ENCODE measurements at places on chromosomes 5 and 9.

DNA sequence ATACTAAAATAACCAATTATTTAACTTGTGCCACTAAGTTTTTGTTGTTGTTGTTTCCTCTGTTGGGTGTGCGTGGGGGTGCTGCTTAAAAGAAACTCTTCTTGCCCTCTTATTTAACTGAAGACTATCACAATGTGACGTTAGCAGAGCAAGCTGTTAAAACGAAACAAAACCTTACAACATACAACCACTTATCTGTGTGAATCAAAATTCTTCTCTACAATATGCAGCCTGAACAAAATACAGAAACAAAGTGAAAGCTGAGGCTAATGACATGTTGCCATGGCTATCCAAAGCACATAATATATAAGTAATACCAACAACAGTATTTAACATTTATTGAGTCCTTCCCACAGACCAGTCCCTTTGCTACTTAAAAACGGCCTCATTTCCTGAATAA, 291.0 kb downstream of the FBXL17 start:
- no peak for DNase-seq

- DNase-seq: no peak
Observed at GRCh38 chr5:150729859-150730258, 29.0 kb downstream of the DCTN4 start.

DNA sequence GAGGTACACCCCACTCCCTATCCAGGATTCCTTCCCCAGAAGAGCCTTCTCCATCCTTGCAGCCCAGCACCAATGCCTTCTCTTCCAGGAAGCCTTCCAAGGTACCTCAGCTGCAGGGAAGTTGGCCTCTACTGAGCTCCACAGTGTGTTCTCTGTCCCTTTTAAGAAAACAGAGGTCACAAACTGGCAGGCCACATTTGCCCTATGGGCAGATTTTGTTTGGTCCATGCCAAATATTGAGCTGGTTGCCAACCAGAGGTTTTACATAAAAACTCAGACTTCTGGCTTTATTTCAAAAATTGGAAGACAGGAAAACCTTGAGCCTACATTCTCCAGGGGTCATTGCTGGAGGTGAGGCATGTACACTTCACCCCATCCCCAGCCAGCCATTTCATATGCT, 9.0 kb upstream of the NDST1 start:
- DNase-seq: peak; percentile 38

DNA sequence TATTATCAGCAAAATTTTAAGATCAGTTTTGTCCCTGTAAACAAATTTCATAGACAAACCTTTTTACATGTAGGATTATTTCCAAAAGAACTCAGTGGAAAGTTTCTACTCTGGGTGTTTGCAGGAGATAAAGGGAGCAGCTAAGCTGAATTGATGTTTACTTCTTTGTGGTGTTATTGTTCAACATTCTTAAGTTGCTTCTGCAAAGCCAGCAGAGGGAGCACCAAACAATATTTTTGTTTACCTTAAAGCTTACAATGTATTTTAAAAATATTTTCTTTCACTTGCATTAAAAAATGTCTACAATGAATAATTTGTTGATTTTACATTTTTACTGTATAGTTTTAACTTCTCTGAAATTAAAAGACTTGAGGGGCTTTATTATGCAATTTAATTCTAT, 135.4 kb downstream of the ATG10 start:
- DNase-seq: peak; percentile 19

GRCh38 chr5:53871775-53872174, 311.3 kb downstream of the NDUFS4 start:
- no peak for DNase-seq

GRCh38 chr5:82408033-82408432, 129.9 kb upstream of the RPS23 start:
- DNase-seq: no peak

GRCh38 chr9:101572316-101572715, 22.5 kb downstream of the PPP3R2 start:
- no peak for DNase-seq

DNA sequence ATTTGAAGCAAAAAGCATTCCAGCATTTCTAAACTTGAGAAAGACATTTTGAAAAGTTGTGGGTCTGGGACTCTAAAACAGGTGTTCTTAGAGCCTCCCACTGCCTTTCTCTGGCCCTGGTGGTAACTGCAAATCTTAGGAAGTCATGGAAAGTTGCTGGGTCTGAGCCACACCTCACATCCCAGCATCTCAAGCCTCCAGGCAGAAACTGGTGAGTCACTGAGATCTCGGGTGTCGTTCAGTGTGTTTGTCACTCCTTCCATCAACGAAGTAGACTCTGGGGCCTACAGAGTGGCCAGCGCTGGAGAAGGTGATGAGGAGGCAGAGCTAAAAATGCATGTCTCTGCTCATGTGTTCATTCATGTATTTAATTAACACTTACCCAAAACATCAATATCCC, 59.6 kb upstream of the C5orf58 start:
- DNase-seq: peak; percentile 93

DNA sequence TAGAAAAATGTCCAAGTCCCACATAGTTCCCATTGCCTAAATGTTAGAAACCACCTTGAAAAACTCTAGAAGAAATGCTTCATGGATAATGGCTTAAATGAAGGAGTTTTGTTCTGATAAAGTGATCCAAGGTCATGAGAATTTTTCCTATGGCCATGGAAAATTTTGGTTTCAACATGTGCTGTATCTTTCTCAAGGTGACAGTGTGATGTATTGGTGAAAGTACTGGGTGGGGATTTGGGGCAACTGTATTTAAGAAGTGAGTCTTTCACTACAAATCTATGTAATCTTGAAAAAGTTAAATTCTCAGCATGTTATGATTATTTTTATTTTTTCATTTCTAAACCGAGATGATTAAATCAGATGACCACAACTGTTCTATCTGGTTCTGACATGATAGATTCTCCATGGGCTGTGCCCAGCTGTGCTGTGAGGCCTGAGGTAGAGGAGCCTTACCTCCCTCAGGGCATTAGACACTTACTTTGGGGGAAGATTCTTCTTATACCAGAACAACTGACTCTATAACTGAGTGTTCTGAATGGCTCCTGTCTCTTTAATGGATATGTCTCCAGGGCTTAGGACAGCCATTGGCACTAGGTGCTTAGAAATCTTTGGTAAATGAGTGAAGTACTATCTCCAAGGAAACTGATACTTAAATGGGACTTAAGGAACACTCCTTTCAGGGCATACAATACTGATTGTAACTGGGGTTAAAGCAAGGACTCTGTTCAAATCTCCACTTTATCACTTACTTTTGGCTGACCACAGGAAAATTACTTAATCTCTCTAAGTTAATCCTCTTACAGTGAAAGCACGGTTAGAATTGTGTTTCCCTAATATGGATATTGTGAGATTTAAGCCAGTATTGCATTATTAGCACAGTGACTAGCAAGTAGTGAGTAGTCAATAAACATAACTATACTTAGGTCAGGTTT, 397.4 kb upstream of the MEF2C start:
- DNase-seq: no peak

DNA sequence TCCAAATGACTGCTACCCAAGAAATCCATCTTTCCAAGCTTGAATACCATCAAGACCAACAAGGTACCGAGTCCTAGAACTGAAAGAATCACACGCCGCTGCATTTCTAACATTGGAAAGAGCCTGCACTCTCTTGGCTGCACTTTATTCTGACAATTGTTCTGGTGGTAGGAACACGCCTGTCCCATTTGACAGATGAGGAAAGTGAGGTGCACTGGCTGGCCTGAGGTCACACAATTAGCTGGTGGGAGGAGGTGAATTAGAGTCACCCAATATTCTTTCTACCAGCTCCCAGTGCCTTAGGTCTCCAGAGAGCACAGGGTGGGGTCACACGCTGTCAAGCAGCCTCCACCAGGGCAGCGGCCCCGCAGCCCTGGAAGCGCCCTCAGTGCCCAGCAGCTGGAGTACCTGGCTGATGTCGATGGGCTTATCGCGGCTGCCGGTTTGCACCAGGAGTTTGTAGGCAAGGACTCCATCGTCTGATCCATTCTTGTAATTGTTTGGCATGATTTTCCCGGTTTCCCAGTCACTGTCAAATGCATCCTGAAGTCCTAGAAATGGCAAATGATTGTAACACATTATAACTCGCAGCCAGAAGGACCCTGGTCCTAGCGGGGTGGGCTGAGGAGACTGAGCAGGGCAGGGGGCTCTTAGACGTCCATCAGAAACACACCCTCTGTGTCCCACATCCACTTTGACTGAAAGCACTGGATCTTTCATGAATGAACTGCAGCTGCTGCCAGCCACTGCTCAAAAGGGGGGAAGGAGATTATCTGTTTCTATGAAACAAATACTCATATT, 55.1 kb downstream of the PTCH1 start:
- no peak for DNase-seq

DNA sequence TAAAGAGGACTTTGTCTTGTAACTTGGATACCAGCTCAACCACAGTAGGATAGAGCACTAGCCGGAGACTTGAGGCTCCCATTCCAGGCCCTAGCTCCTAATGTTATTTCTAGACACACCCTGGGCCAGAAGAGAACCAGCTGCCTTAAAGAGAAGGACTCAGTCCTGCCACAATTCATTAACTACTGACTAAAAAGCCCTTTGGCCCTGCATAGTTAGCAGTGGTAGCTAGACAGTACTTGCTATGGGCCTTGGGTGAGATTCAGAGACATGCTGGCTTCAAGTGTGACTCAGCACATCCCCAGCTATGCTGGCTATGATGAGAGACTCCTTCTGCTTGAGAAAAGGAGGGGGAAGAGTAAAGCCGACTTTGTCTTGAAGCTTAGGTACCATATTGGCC, 47.3 kb downstream of the TMEM167A start:
- DNase-seq: peak; percentile 54

DNA sequence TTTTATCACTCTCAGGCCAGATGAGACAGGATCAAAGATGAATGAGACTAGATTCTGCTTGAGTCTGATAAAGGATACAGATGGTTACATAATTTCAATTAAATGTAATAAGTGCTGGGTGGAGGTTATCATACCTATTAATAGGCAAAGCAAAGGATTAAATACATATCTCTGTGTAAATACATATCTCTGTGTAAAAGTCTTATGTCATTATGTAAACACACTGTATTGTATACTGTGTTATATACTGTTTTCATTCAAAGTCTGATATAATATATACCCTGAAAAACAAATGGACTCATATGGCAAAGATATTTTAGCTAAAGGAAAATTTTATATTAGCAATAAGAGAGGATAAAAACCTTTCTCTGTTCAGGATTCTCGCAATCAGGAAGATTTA, 605.8 kb upstream of the PTGER4 start:
- no peak for DNase-seq

DNA sequence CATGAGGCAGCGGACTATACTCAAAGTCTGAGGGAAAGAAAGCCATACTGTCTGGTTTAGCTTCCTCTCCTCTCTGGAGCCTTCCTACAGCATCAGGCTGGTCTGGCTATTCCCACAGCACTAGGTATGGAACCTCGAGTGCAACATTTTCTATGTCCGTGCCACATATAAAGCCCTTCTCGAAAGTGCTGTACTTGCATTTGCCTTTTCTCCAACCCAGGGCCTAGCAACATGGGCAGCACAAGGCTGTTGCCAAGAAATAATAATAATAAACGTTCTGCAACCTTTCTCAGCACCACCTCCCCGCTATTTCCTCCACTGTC, 804 bp downstream of the MED10 start:
- no peak for DNase-seq

DNA sequence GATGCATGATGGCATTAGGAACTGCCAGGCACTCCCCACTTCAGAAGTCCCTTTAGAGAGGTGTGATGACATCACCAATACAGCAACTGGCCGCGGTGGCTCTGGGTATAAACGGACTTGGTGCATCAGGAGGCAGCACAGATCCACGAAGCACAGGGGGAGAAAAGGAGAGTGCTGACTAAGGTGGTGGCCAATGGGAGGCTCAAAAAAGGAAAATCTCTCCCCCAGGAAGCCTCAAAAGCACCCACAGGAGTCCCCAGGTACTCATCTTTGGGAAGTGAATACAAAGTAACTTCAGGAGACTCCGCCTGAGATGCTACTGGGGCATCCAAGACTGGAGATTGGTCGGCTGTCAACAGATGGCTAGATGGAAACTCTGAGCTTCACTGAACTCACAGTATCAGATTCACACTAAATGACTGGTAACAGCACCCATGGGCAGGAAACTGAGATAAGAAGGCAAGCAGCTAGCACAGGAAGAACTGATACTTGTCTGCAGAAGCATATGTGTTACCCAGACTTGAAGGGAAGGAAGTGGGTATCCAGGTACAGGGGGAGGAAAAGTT, 7.6 kb downstream of the TTC39B start:
- no peak for DNase-seq

DNA sequence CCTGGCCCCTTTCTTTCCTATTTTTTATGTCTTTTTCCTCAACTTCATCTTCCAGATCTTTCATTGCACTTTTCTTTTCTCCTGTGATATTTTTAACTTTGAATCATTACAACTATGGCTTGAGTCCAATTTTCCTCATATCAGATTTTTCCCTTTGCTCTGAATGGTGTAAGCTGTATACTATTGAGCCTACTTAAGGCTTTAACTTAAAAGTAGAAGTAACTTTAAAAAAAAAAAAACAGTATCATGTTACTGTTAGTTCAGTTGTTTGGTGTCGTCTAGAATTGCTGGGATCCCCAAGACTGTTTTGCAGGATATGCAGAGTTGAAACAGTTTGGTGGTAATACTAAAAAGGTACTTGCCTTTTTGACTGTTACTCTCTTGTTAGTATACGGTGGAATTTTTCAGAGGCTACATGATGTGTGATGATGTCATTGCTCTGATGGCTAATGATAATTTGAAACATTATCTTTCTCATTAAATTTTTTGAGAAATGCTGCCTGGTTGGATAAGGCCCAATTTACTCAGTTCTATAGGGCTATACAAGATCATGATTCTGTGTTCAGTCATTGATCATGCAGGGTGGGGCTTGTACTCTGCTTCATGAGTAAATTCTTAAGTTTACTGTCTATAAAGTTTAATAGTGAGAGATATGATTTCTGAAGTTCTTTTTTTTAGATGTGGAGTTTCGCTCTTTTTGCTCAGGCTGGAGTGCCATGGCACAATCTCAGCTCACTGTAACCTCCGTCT, 8.8 kb downstream of the NAA35 start:
- no peak for DNase-seq

DNA sequence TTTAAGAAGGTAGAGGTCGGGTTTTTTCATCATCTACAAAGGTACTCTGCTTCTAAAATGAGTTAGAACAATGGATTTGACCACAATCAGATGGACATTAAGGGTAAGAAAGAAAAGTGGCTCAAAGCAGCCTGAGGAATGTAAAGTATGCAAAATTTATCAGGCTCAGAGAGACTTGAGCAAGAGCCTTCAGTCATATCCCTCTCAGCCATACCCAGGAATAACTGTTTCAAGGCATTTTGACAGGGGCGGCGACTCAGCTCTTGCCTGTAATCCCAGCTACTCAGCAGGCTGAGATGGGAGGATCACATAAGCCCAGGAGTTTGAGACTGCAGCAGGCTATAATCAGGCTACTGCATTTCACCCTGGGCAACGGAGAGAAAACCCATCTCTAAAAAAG, 38.8 kb upstream of the ANXA2R start:
- peak; percentile 83 for DNase-seq

GRCh38 chr5:159331093-159331973, 1.0 kb upstream of the IL12B start:
- DNase-seq: no peak

DNA sequence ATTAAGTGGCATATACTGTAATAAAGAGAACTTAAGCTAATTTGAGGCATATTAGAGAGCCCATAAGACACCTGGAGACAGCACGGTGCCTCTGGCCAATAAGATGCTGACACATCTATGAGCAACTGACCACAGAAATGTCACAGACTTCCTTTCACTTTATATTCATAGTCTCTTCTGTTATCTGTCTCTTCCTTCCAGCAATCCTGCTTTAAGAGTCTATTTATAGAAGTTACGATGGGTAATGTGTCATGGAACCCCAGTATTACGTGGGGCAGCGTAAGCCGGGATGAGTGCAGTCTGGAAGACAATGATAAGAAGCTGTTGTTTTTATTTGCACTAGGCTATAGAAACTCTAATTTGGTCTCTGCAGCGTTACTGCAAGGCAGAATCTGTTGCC, 136.8 kb downstream of the CFAP90 start:
- peak; percentile 66 for DNase-seq

Measured in M059J (cell line).